ENCODE measurements at places on chromosomes 6 and 20.

DNA sequence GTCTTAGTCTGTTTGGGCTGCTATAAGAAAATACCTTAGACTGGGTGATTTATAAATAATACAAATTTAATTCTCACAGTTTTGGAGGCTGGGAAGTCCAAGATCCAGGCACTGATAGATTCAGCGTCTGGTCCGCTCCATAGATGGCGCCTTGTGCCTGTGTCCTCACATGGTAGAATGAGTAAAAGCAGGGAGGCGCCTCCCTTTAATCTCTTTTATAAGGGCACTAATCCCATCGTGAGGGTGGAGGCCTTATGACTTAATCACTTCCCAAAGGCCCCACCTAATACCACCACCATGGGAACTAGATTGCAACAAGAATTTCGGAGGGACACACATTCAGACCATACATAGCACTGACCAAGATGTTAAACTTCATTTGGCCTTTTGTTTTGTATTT, 91.2 kb upstream of the TMEM181 start:
- DNase-seq = no peak

GRCh38 chr20:63381781-63382431, 20.8 kb upstream of the CHRNA4 start:
- DNase-seq = peak; percentile 59

DNA sequence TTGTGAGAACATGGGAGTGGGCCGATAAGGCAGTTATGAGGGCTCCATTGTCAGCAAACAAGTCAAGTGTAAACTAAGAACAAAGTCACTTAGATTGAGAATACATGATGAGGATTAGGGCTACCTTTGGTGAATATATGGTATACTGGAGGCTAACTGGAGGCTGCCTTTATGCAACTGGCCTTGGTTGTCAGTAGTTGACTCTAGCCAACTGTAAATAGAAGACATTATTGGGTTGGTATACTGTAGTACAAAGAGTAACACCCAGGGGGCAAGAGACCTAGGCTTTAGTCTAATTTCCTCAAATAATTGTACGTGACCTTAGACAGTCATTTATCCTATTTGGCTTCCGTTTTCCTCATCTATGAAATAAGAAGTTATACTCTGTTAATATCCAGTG, 235.2 kb downstream of the ARID1B start:
- no peak for DNase-seq

DNA sequence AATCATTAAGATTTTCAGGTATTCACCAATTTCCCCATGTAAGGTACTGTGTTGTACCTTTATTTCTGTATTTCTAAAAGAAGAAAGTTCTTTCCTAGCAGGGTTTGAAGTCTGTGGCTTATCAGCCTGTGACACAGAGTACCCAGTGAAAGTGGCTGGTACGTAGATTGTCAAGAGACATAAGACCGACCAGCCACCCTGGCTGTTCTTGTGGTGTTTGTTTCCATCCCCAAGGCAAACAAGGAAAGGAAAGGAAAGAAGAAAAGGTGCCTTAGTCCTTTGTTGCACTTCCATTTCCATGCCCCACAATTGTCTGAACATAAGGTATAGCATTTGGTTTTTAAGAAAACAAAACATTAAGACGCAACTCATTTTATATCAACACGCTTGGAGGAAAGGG, 40.6 kb upstream of the SMIM28 start:
- no peak for DNase-seq

- no peak for DNase-seq
Measured at GRCh38 chr6:157788180-157788579, 34.9 kb upstream of the SNX9 start.

DNA sequence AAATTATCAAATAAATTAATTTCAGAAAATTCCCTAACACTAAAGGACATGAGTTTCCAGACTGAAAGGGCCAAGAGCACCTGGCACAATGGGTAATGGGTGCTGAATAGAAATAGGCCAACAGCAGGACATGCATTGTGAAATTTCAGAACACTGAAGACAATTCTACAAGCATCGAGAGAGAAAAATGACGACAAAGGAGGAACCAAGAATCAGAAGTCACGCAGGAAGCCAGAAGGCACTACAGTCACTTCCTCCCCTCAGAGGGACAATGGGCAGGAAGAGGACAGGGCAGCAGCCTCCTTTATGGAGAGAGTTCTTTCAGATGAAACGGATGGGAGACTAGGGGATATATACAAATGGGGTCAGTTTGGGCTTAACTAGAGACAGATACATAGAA, 29.6 kb downstream of the PCNA start:
- no peak for DNase-seq

GRCh38 chr6:64727075-64727474, 980.0 kb downstream of the EYS start:
- no peak for DNase-seq

DNA sequence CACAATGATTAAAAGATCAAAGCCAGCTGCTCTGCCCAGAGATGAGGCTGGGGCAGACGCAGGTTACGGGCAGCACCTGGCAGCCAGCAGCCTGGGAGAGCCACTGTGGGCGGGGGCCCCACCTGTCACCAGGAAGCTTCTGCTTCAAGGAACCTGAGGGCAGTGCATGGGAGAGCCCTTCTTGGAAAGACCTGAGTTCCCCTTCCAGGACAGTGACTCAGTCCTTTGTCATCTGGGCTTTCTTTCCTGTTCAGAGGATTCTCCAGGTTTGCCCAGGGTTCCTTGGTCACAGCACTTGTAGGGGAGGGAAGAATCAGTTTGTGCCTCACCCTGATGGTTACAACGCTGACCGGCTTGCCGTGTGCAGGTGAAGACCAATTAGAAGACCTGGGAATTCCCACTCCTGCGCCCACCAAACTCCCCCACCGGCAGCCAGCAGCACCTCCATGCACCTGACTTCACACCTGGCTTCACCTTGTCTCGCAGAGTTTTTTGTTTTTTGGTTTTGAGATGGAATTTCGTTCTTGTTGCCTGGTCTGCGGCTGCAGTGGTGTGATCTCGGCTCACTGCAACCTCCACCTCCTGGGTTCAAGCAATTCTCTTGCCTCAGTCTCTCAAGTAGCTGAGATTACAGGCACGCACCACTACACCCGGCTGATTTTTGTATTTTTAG, 2.0 kb downstream of the ZBP1 start:
- peak; percentile 51 for DNase-seq

- DNase-seq = no peak
Measured at GRCh38 chr6:41872147-41872546, 23.0 kb downstream of the USP49 start.

- DNase-seq = peak; percentile 78
Measured at GRCh38 chr20:49964964-49965780, 17.6 kb upstream of the SNAI1 start.

DNA sequence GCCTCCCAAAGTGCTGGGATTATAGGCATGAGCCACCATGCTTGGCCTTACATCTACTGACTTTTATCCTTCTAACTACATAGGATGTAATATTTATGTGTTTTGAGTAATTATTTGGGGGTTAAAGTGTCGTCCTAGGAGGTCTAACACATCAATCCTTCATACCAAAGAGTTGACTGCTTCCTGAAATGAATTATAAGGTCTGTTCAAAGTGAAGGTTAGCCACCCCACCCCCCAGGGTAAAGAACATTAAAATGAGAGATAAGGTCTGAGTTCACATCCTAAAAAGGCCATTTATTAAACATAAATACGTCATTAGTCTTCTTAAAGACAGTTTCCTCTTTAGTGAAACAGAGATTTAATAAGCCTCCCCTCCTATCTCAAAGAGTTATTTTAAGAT, 33.8 kb downstream of the TNFAIP3 start:
- DNase-seq = no peak

GRCh38 chr6:111734068-111735061, 128.7 kb upstream of the TRAF3IP2 start:
- DNase-seq = no peak

DNA sequence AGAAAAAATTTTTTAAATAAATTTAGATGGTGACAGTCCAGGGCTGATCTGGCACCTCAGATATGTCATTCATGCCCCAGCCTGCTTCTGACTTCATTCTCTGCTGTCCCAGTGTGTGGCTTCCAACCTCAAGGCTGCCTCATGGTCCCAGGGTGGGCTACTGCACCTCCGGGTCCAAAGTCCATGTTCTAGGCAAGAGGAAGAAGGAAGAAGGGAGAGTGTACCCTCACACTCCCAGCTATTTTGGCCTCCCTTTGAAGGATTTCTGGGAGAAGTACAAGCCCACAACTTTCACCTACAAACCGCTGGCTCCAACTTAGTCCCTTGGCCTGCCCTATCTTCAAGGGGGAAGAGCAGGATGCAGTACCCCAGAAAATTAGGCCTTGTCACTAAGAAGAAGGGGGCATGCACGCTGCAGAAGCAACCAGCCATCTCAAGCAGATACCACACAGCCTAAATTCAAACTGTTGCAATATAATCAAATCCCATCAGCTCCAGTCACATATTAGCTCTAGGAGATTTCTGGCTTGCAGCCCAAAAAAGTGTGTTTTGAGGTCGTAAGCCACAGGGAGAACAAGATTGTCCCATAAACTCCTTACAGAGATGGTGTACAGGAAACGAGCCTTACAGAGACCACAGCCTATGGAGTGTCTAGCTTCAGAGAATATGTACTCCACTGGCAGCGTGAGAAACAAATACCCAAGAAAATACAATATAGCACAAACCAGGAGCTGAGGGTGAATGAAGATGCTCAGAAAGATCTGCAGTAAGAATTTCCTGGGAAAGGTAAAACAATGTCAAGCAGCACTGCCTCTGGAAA, 906 bp upstream of the BTN3A2 start:
- no peak for DNase-seq

DNA sequence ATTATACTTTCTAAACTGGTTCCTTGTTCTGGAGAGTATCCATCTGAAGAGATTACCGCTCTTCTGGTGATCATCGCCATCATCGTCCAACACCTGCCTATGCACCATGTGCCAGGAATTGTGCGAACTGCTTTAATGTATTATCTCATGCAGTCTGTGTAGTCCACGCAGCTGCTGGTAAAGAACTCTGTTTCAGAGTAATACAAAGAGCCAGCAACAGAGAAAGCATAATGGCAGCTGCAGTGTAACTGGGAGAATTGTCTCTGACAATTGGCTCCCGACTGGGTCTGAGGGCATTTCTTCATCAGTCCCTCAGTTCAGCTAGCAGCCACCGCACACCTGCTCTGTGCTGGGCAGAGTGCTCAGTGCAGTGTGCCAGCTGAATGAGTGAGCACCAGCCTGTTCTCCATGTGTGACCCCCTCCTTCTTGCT, 383.4 kb downstream of the GRIK2 start:
- no peak for DNase-seq

- DNase-seq = no peak
Measured at GRCh38 chr6:113653275-113653674, 203.9 kb upstream of the MARCKS start.

DNA sequence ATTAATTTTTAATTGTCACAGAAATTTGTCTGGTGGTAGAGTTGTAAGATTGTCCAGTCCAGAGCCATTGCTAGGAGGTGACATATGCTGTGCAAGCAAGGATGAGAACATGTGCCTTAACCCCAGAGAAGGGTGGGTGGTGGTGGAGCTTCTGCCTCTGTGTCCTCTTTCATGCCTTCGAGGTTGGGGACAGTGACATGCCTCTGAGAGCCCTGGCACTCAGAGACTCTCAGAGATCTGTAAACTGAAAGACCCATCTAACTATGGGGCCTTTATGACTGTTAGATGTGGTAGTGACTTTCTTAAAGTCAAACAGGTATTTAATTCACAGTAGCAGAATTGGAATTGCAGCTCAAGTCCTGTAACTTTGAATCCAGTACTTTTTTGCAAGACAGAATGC, 132.4 kb downstream of the JARID2 start:
- no peak for DNase-seq

- no peak for DNase-seq
Measured at GRCh38 chr6:75830959-75831885, 82.2 kb downstream of the MYO6 start.

DNA sequence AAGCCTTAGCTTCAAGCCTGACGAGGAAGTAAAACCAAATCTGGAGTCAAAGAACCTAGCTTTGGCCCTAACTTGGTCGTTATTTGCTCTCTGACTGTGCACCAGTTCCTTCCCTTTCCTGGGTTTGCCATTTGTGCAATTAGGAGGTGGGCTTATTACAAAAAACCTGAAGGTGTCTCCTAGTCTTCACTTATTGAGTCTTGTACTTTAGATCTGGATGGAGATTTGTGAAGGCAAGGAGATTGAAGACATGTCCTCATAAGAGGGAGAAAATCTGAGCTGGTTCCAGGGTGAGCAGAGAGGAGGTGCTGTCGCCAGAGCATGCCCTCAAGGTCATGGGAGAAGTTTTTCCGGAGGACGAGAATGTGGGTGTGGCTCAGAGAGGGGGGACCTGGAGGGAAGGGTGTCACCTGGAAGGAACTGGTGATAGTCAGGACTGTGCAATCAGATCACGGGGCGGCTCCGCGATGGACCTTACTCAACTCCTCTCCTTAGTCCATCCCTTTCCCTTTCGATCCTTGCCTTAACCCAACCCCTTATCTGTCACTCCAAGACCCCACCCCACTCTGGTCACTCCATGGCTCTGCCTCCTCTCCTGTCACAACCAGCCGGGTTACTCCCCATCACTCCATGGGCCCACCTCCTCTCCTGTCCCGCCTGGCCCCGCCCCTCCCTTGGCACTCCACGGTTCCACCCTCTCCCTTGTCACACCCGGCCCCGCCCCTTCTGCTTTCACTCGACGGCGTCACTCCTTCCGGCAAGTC, 588 bp upstream of the ACSS2 start:
- peak; percentile 85 for DNase-seq

DNA sequence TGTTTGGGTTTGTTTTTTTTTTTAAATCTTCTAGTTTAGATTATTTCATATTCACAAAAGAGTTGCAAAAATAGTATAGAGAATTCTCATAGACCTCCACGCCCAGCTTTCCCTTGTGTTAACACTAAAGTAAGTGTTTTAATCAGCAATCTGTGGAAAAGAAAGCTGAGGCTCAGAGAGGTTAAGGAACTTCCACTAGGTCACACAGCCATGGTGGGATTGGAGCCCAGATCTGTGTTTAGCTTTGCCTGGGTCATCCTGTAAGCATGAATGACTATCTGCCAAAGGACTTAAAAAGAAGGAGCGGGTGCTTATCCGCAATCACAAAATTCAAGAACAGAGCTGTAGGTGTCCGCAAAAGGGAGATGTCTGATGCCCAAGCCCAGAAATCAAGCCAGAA, 60.5 kb downstream of the EDN3 start:
- no peak for DNase-seq

GRCh38 chr6:157621406-157621805, 201.6 kb upstream of the SNX9 start:
- no peak for DNase-seq

GRCh38 chr20:53869466-53870258, 200.7 kb downstream of the BCAS1 start:
- peak; percentile 93 for DNase-seq

GRCh38 chr20:60313191-60313590, 355.0 kb downstream of the CDH26 start:
- DNase-seq = no peak

- no peak for DNase-seq
Measured at GRCh38 chr6:1701668-1702353, 92.1 kb downstream of the FOXC1 start.

- DNase-seq = no peak
Measured at GRCh38 chr20:51013577-51014330, 9.2 kb downstream of the KCNG1 start.

DNA sequence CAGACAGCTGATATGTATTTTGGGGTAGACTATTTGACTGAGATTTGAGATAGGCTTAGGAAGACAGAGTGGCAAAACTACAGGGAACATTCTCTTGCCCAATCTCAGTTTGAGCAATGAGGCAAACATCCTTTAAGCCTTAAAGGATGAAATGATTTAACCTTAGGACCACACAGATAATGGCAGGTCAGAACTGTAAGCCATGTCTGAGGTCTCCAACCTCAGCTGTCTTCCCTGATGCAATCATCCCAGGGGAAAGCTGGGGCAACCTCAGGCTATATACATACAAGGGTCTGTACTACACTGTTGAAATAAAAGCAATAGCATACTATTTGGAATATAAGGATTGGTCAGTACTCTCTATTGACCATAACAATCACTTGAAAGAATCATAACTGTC, 83.8 kb upstream of the NUP153 start:
- DNase-seq = no peak

Measured in A549 (cell line).